ENCODE measurements at places on chromosomes 12 and 14.
A peak's percentile ranks its signal among the peaks of the same experiment; 100 is the strongest.

DNA sequence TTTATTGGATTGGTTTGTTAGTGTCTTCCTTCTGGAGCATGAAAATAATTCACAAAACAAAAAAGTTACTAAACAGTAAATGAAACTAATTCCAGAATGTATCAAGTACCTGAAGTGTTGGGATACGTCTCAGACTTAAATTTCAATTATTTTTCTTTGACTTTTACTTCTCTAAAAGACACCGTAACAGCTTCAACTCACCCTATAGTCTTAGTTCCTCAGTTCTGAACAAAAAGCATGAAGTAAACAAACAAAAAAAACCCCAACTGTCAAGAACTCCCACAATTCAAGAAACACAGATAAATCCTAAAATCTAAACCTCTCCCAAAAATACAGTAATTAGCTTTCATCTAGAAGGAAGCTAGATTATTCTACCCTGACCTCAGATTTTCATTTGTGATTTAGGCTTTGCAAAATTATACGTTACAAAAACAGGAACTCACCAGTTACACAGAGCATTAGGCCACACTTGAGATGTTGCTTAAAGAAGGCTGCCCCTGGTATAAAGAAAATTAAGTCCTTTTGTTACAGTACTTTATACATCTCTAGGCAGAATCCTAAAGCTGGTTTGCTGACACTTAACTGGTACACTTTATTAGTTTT, 10.2 kb downstream of the HEATR5A start:
- no peak for DNase-seq

DNA sequence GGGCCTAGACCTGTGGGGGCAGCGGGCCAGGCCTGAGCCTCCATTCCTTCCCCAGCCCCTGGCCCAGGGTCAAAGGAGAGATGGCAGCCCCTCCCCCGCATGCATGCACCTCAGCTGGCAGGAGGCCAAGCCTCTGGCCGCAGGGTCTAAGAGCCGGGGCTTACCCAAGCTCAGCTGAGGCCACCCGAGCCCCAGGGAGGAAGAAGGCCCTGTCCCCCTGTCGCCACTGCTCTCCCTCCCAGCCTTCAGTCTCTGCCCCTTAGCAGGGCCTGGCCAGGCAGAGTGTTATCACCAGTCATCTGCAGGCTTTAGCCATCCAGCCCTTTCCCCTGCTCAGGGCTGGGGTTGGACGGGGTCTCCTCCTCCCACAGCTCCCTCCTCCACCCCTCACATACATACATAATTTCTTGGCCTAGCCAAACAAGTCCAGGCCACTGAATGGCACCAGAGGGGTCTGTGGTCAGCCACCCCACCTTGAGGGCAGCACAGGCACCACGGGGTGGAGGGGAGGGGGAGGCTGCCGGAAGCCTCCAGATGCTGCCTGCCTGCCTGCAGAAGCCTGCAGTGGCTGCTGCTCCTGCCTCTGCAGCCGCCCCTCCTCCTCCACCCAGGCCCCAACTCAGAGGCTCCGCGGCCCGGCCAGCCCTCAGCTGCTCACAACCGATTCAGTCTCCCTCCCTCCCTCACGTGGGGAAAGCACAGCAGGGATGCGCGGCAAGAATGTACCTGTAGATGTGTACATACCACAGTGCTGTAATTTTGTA, 22.8 kb downstream of the RAB35 start:
- no peak for DNase-seq

GRCh38 chr12:80714846-80715245, 1.9 kb upstream of the MYF5 start:
- DNase-seq = no peak

- DNase-seq = no peak
These were observed 110.8 kb downstream of the DAD1 start for GRCh38 chr14:22478247-22478646.

DNA sequence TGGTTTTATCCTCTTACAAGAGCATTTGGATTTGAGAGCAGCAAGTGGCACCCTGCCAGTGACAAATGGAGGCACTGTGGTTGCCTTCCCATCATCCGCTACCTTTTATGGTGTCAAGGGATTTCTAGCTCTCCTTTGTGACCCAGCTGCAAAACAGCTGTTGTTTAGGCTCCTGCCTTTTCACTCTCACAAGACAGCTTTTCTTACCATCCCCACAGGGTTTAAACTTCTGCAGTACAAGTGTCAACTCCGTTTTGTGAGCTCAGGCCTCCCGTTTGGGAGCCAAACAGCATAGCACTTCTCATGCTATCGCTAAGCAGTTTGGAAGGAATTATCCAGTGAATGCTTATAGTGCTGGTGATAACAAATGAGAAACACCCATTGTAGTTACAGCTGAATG, 331.4 kb downstream of the TMTC2 start:
- no peak for DNase-seq

GRCh38 chr12:108700833-108701541, 30.3 kb downstream of the CORO1C start:
- DNase-seq = no peak

DNA sequence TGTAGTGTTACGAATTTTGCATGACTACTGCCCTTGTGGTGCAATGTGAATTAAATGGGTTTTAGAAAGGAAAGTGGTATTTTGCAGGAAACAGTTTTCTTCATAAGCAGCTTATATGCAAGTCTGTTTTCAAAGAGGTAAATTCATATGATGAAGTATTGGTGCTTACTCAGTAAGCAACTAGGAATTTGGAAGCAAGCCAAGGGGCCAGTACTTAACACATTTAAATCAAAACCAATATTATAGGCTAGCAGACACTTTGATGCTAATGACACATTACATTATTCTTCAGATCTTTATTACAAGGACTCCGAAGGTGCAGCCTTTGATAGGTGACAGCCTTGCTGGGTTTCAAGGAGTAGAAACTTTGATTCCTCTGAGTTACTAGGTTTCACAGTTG, 23.1 kb downstream of the MGAT4C start:
- peak; percentile 27 for DNase-seq

DNA sequence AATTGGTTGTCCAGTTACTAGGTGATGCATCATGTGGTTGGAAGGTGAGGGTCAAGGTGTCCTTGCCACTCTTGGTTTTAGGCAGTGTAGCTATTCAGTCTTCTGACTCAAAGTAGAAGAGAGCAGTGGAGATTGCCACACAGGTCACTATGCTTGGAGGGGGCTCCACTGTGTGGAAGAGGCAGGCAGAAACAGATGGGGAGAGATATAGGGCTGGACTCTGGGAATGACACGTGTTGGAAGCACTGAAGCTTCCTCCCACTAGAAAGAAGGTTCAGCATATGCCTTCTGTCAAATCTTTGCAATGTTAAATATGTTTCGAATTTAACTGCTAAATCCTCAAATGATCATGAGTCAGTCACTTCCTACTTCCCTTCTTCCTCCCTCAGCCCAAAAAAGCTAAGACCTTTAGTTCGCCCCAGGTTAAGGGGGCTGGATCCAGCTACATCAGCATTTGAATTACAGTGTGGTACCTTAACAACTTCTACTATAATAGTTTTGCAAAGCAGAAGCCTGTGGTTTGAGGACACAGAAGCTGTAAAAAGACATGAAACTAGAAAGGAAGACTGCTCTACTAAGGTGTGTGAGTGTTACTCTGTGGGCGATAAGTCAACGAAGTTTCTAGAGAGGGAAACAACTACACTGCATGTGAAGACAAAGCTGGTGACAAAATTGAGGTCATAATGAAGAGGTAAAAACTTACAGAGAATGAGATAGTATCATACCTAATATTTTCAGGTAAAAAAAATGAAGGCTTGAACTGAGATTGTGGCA, 228.0 kb downstream of the NELL2 start:
- DNase-seq = no peak

GRCh38 chr14:36373982-36374673, 53.7 kb upstream of the MBIP start:
- peak; percentile 87 for DNase-seq

GRCh38 chr14:99737956-99738667, 54.0 kb downstream of the CYP46A1 start:
- no peak for DNase-seq

DNA sequence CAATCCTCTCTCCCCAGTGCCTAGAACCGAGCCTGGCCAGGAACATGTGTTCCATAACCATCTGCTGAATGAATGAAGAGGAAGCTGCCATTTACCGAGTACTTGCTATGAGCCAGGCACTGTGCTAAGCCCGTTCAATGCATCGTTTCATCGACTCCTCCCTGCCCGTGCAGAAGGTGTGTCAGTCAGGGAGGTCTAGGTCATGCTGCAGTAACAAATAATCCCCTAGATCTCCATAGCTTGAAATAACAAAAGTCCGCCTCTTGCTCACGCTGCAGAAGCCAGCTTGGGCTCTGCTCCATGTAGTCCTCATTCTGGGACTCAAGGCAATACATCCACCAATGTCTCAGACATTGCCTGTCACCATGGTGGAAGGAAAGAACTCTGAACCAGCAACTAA, 101.3 kb downstream of the SCARB1 start:
- no peak for DNase-seq

DNA sequence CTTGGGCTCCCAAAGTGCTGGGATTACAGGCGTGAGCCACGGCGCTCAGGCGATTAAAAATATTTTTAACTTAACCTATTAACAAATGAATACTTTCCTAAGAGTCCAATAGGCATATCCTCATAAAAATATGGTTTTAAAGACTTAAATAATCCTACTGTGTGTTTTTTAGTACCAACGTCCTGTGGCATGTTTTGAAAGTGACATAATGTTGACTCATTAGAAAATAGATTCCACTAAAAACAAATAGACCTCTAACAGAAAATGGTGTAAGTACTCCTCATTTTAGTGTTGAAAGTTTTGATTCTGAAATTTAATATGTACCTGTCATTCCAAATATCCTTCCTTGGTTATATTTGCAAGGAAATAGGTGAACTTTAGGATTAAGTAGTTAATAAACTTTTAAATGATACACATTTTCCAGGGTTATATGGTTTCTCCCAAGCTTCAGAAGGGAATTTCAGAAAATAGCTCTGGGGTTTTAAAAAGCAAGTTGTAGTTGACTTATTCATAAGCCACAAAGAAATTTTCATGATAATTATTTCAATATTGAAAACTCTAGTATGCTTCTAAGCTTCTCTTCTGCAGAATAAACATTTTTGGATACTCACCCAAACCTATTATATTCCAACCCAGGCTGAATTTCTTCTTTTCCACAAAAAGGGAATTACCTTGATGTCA, 12.1 kb upstream of the LUM start:
- no peak for DNase-seq

DNA sequence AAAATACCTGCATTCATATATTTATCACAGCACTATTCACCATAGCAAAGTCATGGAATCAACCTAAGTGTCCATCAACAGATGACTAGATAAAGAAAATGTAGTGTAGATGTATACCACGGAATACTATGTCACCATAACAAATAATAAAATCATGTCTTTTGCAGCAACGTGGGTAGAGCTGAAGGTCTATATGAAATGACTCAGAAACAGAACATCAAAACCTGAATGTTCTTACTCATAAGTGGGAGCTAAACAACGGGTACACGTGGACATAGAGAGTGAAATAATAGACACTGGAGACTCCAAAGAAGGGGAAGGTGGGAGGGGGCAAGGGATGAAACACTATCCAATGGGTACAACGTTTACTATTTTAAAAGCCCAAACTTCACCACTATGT, 37.9 kb downstream of the SLC38A1 start:
- DNase-seq = no peak

- peak; percentile 90 for DNase-seq
These were observed 88.4 kb downstream of the BBS10 start for GRCh38 chr12:76259660-76260389.

DNA sequence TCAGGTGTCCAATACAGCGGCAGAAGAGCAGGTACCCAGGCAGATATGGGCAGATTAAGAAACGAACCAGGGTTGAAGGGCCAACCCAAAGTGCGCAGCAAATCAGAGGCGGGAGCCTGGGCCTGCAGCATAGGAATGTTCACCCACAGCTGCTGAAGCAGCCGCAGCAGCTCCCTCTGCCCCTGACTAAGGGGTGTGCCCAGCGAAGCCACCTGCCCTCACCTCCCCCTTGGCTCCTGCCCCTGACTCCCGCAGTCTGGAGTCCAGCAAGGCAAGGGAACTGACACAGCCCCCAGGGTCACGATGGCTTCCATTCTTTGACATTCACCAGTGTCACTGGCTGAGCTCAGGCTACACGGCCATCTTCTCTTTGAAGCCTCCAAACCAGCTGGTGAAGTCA, 27.3 kb upstream of the ZFP36L1 start:
- no peak for DNase-seq

GRCh38 chr12:45575823-45576475, 153.6 kb upstream of the ARID2 start:
- no peak for DNase-seq

GRCh38 chr12:91973813-91974212, 171.8 kb downstream of the BTG1 start:
- DNase-seq = no peak

DNA sequence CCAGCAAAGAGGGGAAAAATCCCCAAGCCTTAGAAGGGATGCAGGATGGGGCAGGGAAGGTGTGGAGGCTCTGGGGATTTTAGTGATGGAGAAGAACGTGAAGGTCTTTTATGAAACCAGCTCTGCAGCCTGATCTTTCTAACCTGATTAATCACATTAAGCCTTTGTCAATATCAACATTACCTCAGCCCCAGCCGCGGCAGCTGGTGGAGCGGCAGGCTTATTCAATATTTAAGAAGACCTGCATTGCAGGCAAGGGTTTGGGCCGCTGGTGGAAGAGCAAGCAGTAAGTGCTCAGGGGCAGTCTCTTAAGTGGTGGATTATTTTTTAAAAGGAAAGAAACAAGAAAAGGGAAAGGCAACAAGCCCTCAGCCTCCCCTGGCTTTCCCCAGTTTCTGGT, 16.6 kb downstream of the RPH3A start:
- no peak for DNase-seq

DNA sequence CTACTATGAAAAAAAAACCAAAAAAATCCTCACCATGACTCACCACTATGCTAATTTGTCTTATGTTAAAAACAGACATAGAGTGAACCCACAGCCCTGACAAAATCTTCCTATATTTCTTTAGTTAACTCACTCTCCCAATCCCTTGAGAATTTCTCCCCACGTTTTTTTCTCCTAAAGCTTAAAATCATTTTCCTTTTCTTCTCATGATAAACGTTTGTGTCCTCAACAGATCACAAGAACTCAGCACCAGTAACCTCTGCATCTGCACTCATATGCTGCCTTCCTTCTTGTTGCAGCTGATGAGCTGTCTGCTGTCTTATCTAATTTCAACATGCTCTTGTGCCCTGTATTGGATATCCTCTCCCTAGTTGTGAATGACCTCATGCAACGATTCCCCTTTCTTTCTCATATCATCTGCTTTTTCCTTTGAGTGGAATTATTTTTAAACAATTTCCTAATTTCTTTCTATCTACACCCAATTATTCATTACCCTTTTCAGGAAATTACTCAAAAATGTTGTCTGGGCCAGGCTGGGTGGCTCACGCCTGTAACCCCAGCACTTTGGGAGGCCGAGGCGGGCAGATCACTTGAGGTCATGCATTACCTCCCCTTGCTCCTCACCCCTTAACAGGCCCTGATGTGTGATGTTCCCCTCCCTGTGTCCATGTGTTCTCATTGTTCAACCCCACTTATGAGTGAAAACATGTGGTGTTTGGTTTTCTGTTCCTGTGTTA, 427.5 kb upstream of the MGAT4C start:
- DNase-seq = peak; percentile 60

- peak; percentile 81 for DNase-seq
These were observed 64.2 kb downstream of the CLMN start for GRCh38 chr14:95255487-95255886.

GRCh38 chr12:121595520-121595919, 14.7 kb upstream of the KDM2B start:
- no peak for DNase-seq

Data from cardiac muscle cell (in vitro differentiated cells and primary cell).